Stimulated activated CD4-positive, alpha-beta T cell treated with anti-CD3 and anti-CD28 coated beads, TNF-alpha, amount 100 ng/mL, for 4 hours (primary cell): ENCODE measurements at places on chromosomes 1 and 21.
A peak's percentile ranks its signal among the peaks of the same experiment; 100 is the strongest.

DNA sequence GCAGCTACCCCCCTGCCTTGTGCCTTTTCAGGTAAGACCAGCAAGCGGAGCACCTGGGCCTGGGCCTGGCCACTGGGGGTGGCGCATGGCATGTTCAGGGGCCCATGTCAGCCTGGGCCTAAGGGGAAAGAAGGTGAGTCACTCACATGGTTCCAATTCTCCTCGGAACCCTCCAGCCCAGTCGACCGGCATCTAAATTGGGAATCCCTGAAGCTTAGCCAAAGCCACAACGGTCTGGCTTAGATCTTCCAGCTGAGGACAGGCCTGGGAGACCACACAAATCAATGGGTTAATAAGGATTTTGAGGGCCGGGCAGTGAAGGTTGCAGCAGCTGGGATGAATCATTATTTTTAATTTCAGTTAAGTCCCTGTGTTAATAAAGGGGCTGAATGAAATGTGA, 145.1 kb upstream of the SMYD2 start:
- no peak for DNase-seq

DNA sequence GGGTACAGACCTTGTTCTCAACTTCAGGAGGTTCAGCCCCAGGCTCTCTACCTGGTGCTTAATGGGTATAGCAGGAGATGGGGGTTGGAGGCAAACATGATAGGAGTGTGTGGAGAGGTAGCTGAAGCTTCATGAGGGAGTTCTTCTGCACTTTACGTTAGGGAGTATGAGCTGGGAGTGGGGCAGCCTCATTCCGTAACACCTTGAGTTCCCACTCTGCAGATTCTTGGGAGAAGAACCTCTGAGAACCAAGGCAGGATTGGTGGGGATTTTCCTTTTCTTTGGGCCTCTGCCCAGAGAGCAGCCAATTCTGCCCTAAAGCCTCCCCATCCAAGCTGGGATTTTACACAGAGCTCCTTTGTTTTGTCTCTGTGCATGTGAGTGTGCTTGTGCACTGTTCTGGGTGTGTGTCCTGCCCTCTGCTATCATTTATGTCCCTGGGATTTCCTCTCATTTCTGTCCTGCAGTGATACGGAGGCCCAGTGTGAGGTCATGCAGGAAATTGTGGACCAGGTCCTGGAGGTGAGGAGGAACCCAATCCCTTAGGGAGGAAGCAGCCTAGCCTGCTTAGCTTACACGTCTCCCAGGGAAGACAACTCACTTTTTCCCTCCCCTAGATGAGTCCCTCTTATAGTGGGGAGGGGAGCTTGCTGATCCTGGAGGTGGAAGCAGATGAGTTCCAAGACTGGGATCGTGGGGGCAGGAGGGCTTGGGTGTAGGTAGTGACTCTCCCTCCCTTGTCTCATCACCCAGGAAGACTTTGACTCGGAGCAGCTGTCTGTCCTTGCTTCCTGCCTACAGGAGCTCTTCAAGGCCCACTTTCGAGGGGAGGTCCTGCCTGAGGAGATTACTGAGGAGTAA, 11.6 kb upstream of the SLC27A3 start:
- no peak for DNase-seq

DNA sequence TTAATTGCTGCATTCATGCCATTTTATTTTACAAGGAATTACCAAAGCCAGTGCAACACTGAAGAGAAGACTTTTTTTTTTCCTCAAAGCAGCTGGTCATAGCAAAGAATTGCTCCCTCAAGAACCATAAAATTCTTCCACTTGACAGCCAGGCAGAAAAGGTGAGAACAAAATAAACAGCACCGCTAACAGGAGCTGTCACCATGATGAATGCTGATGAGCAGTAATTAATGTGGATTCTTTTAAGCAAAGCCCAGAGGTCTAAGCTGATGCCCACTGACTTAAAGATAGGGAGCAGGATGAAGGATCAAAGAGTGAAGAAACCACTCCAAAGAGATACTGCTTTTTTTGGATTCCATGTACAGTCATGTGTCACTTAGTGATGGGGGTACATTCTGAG, 428.4 kb downstream of the BRINP3 start:
- DNase-seq = no peak

GRCh38 chr1:55288245-55288644, 73.1 kb upstream of the USP24 start:
- DNase-seq = no peak

- DNase-seq = no peak
Observed at GRCh38 chr1:162213281-162213912, 143.9 kb downstream of the NOS1AP start.

DNA sequence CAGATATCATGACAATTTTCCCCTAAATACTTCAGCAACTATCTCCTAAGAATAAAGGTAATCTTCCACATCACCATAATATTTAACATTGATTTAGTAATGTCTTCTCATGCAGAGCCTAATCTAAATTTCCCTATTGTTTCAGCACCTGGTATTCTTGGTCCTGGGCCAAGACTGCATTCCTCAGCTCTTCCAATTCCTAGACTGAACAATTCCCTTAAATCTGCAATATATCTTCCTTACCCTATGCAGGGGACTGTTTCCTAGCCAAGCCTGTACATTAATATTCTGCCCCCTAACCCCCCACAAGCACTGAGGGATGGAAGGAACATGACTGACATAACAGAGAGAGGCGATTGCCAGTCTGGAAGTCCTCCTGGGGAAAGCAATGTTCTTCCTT, 28.7 kb upstream of the DISP1 start:
- no peak for DNase-seq

GRCh38 chr1:166273618-166274017, 106.8 kb upstream of the FAM78B start:
- DNase-seq = no peak

DNA sequence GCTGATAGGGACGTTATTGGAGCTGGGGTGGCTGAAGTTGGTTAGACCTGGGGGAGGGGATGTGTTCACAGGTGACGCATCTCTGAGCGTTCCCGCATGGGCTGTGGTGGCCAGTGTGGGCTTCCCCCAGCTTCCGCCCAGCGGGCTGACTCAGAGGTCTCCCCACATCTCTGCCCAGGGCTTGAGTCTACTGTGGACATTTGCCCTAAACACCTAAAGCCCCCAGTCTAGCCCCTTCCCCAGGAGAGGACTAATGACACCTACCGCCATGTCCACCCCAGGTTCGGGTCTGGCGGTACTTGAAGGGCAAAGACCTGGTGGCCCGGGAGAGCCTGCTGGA, 2.0 kb downstream of the AGRN start:
- DNase-seq = no peak

- DNase-seq = peak; percentile 40
Observed at GRCh38 chr1:198935306-198935921, 296.6 kb downstream of the PTPRC start.

DNA sequence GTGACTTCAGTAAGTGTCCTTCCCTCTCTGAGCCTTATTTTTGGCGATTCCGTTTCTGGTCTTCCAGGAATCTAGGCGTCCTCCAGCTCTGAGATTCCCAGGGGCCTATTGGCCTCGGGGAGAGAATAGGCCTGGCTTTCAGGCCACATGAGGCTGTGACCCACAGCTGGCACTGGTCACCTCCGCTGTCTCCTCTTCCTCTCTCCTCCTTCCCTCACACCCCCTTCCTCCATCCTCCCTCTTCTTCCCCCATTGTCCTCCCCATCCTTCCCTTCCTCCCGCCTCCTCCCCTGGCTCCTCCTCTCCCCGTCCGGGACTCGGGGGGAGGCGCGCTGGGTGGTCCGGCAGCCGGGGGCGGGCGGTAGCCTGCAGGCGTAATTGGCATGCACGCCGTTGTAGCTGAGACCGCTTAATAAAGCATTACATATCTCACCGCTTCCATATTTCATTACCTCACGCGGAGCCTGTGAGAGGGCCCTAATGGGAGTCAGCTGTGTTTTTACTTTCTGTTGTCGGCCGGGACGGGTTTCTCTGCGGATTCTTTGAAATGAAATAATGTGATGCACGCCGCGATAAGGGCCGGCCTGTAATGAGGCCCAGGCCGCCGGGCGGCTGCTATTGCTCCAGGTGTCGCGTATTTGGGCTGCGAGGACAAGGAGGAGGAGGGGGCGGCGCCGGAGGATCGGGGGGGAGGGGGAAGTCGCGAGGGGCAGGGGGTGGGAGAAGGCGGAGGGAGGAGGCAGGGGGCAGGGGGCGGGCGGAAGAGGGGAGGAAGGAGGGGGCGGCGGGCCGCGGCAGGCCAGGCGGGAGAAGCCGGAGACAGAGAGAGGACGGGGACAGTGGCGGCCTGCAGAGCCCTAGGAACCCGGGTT, 95.3 kb downstream of the FOXD2 start:
- no peak for DNase-seq
